ENCODE measurements at places on chromosomes 1 and 21.

- H3K4me3 ChIP-seq: no peak overlapping the region
- H3K4me1 ChIP-seq: no peaks in the 10 kb centered on the region
- no peaks in the 10 kb centered on the region for H3K27me3 ChIP-seq
- no peak for DNase-seq
Observed at GRCh38 chr21:42174173-42174572, 44.8 kb upstream of the ABCG1 start.

GRCh38 chr1:193221651-193222050, 35.2 kb upstream of the B3GALT2 start:
- H3K4me3 ChIP-seq: no peak overlapping the region
- no peaks in the 10 kb centered on the region for H3K4me1 ChIP-seq
- H3K36me3 ChIP-seq: peaks cover 11% of the 10 kb centered on the region

GRCh38 chr1:196324345-196324744, 283.9 kb downstream of the KCNT2 start:
- no peak overlapping the region for H3K27ac ChIP-seq
- H3K4me1 ChIP-seq: no peaks in the 10 kb centered on the region
- H3K27me3 ChIP-seq: no peaks in the 10 kb centered on the region
- no peak overlapping the region for H3K4me3 ChIP-seq
- no peak for DNase-seq
- no peaks in the 10 kb centered on the region for H3K36me3 ChIP-seq

GRCh38 chr1:113118266-113118665, 45.3 kb downstream of the LRIG2 start:
- H3K36me3 ChIP-seq: peaks cover 74% of the 10 kb centered on the region
- no peaks in the 10 kb centered on the region for H3K4me1 ChIP-seq
- DNase-seq: no peak
- no peaks in the 10 kb centered on the region for H3K27me3 ChIP-seq
- no peak overlapping the region for H3K27ac ChIP-seq
- no peak overlapping the region for H3K4me3 ChIP-seq

GRCh38 chr1:177340601-177341067, 169.9 kb downstream of the BRINP2 start:
- no peaks in the 10 kb centered on the region for H3K36me3 ChIP-seq
- H3K4me3 ChIP-seq: no peak overlapping the region
- no peaks in the 10 kb centered on the region for H3K4me1 ChIP-seq

GRCh38 chr1:214506972-214507431, 44.4 kb downstream of the PTPN14 start:
- H3K27me3 ChIP-seq: no peaks in the 10 kb centered on the region
- H3K36me3 ChIP-seq: no peaks in the 10 kb centered on the region
- no peaks in the 10 kb centered on the region for H3K4me1 ChIP-seq

DNA sequence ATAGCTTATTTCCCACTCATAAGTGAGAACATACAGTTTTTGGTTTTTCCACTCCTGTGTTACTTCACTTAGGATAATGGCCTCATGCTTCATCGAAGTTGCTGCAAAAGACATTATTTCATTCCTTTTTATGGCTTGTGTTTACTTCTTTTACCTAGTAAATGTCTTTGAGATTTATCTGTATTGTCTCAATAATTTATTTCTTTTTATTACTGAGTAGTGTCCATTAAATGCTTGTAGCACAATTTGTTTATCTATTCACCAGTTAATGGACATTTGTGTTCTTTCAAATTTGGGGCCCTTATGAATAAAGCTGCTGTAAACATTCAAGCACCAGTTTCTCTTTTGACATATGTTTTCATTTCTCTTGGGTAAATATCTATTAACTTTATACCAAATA, 86.0 kb downstream of the UCHL5 start:
- no peak overlapping the region for H3K4me3 ChIP-seq

GRCh38 chr21:43735236-43736091, 16.5 kb downstream of the PDXK start:
- no peak overlapping the region for H3K4me3 ChIP-seq
- no peaks in the 10 kb centered on the region for H3K27me3 ChIP-seq
- H3K27ac ChIP-seq: no peak overlapping the region

DNA sequence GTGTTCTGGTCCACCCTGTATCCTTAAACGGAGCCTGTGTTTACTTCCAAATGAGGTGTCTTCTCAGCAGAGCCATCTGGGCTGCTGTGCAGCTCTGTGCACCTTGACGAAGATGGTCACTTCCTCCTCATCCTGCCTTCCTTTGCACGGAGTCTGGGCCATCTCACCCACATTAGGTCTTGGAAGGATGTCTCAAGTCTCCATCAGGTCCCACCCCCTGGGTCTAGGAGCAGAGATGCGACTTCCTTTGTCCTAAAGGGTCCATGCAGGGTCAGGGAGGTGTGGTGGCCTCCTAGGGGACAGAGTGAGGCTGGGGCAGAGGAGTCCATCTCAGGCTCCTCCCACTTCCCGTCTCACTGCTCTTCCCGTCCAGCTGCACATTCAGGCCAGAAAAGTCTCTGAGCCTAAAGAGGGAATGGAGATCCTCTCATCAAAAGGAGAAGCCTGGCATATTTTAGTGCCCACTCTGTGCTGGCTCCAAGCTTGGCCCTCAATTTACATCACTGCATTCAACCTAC, 209.2 kb downstream of the MATN1 start:
- no peak overlapping the region for H3K4me3 ChIP-seq
- no peaks in the 10 kb centered on the region for H3K4me1 ChIP-seq
- no peak overlapping the region for H3K27ac ChIP-seq
- H3K36me3 ChIP-seq: no peaks in the 10 kb centered on the region

Data from CD4-positive, alpha-beta T cell (primary cell).